IPS DF 19.7 (cell line): ENCODE measurements at places on chromosomes 4 and X.

GRCh38 chr4:24116107-24116506, 226.3 kb upstream of the PPARGC1A start:
- no peak for DNase-seq

- DNase-seq = no peak
Observed at GRCh38 chr4:23747281-23747735, 142.5 kb downstream of the PPARGC1A start.

GRCh38 chrX:123607806-123608205, 125.0 kb downstream of the THOC2 start:
- DNase-seq = no peak

- no peak for DNase-seq
Observed at GRCh38 chr4:83217721-83218522, 66.7 kb downstream of the COQ2 start.

- DNase-seq = no peak
Observed at GRCh38 chr4:99457270-99457669, 22.1 kb upstream of the ADH7 start.

DNA sequence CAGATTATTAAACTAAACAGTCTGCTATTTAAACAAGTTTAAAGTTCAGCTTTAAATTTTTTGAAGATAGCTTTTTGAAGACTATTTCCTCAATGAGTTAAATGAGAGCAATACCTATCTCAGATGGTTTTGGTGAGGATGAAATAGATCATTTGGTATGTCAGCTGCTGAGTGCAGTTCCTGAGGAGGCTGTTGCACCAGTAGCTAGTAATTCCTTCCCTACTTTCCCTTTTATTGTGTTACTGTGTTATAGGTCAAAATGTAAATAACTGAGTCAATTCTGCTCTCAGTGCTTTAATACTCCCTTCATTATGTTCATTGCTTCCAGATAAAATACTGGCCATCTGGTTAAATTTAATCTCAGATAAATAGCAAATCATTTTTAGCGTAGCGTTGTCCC, 48.6 kb downstream of the BMPR1B start:
- no peak for DNase-seq

- DNase-seq = no peak
Observed at GRCh38 chrX:153736071-153736820, 11.6 kb downstream of the ABCD1 start.

DNA sequence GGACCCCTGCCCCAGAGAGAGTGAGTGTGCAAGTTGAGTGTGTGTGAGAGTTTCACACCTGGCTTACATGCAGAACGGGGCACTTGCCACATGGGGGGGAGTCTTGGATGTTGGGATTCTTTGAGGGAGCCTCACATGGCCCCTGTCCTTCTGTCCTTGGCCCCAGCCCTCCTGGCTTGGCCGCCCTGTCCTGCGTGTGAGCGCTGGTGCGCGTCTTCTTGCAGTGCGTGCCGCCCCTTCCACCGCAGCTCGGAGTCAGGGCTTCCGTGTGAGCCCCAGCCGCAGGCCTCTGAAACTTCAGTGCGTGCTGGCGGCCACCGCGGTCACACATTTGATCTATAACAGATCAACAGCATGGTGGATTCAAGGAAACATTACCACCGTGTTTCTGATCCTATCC, 30.1 kb upstream of the HGFAC start:
- no peak for DNase-seq

- no peak for DNase-seq
Observed at GRCh38 chr4:141047228-141047884, 85.9 kb downstream of the RNF150 start.

- DNase-seq = no peak
Observed at GRCh38 chr4:101104312-101105052, 242.8 kb downstream of the PPP3CA start.

- DNase-seq = no peak
Observed at GRCh38 chr4:118797558-118798142, 38.3 kb downstream of the SEC24D start.

- no peak for DNase-seq
Observed at GRCh38 chr4:41866799-41867677, 68.2 kb upstream of the TMEM33 start.

GRCh38 chr4:23814587-23814986, 75.3 kb downstream of the PPARGC1A start:
- no peak for DNase-seq

GRCh38 chrX:136941396-136942337, 61.1 kb upstream of the RBMX start:
- no peak for DNase-seq

GRCh38 chrX:15848576-15848975, 6.0 kb downstream of the AP1S2 start:
- DNase-seq = no peak

- DNase-seq = no peak
Observed at GRCh38 chrX:7987160-7988012, 60.2 kb upstream of the PNPLA4 start.

DNA sequence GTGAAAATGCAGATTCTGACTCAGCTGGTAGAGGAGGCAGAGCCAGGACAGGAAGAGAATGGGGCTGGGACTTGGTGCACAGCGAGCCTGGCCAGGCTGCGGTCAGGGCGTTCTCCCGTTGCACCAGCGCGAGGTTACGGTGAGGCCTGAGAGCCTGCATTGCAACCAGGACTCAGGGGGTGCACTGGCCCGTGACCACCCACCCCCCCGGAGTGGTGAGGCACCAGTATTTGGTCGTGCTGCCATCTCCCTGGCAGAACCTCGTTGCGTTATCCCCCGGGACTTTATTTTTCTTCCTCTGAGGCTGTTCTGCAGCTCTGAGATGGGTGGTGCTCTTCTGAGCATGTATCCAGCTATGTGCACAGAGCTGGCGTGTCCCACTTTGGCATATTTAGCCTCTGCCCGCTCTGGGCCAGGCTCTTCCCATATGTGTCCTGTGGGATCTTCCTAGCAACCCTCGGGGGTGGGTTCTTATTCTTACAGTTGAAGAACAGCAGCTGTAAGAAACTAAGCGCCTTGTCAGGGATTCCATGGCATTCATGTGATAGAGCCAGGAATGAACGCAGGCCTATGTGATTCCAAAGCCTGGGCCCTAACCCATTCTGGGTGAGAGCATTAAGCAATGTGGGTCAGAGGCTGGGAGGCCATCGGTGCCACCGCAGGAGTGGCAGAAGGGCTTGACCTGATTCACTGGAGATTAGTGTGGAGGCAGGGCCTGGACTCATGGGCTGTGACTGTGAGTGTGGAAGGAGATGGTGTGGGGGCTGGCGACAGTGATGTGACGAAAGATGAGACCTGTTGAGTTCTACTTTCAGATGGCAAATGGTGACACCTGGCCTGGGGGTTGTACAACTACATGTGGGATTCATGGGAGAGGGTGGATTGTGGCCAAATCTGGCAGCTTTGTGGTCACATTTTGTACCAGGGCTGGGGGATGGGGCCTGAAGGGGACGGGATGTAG, 3.1 kb downstream of the TADA2B start:
- DNase-seq = no peak

- DNase-seq = no peak
Observed at GRCh38 chr4:3880615-3881120, 114.5 kb downstream of the ADRA2C start.

GRCh38 chrX:53116101-53116500, 22.2 kb downstream of the KANTR start:
- no peak for DNase-seq

DNA sequence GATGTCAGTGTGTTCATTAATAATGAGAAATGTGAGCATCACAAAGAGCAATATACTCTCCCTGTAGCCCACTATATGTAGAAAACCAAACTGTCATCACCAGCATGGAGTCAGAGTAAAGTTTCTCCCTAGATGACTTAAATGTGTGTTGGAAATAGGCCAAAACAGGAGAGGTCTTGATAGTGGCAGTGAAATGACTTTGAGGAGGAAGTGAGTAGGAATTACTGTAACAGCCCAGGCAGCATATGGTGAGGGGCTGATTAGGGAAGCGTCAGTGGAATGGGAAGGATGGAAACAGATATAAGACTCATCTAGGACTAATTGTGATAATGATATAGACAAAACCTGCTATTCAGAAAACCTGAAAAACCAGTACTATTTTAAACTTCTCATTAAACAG, 83.9 kb downstream of the ATXN3L start:
- no peak for DNase-seq

GRCh38 chr4:76155979-76156378, 7.8 kb upstream of the NUP54 start:
- no peak for DNase-seq

- DNase-seq = no peak
Observed at GRCh38 chrX:17595456-17596035, 141.7 kb upstream of the SCML1 start.

DNA sequence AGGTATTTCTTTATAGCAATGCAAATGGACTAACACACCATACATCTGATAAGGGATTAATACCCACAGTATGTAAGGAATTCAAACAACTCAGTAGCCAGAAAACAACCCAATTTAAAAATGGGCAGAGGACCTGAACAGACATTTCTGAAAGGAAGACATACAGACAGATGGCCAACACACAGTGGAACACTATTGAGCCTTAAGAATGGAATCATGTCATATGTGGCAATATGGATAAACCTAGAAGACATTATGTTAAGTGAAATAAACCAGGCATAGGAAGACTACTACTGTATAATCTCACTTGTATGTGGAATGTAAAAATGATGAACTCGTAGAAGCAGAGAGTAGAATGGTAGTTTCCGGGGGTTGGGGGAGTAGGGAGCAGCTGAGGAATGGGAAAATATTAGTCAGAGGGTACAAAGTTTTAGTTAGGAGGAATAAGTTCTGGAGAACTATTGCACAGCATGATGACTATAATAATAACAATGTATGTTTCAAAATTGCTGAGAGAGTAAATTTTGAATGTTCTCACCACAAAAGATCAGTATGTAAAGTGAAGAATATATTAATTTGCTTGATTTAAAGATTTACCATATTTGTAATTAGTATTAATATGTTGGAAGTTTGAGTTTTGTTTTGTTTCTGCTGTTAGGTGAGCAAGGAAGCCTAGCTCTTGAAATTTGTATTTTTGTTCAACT, 25.2 kb downstream of the WDR44 start:
- no peak for DNase-seq

GRCh38 chrX:41530085-41530484, 82.9 kb downstream of the NYX start:
- DNase-seq = no peak

- DNase-seq = no peak
Observed at GRCh38 chr4:94500685-94501084, 48.9 kb downstream of the PDLIM5 start.

DNA sequence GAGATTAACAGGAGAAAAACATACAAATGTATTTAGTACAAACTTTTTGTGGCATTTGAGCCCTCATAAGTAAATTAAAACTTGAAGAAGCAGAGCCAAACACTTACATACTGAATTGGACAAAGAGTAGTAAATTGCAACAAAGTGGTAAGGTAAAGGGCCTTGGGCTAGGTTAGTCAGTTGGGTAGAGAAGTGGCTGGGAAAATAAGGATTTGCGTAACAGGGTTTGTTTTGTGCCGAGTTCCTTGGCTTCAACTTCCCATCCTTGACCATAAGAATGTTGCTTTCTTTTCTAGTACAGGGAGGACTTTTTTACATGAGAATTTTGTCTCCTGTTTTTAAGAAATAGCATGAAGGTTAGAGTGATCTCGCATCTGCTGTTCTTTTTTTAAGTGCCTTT, 33.3 kb upstream of the DSPP start:
- no peak for DNase-seq

DNA sequence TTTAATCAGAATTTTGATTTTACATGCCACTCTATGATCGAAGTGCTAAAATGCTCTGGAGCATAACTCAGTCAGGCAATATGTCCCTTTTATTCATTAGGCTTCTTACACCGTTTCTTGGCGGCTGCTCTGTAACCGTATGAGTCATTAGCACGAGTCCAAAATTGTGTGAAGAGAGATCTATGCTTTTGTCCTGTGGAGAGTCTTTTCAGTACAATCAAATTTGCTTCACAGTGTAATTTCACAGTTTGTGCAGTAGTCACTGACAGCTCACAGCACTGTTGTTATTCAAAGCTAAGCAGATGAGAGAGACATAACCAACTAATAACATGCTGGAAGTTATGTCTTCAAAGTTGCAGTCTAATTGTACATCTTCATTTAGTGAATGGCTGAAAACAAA, 167.8 kb downstream of the PCDH10 start:
- DNase-seq = no peak

GRCh38 chr4:124964251-124964650, 251.7 kb upstream of the ANKRD50 start:
- DNase-seq = no peak

- DNase-seq = no peak
Observed at GRCh38 chrX:151153667-151154066, 22.7 kb upstream of the GPR50 start.

DNA sequence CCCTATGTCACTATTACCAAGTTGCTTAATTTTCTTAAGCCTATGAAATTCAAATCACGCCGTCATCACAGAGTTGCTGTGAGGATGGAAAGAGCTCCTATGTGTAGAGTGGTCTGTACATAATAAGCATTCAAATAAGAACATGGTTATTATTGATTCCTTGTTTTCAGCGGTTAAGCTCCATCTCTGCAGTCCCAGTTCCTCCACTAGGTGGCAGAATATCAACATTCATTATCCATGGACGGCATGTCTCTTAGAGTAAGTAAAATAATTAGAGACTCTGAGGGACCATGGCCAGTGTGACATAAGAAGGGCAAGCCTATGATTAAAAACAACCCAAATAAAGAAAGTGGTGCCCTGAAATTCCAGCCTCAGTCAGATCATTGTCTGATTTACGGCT, 132.5 kb upstream of the NHS start:
- DNase-seq = no peak

GRCh38 chr4:152189451-152190179, 346.3 kb downstream of the FBXW7 start:
- DNase-seq = no peak

- no peak for DNase-seq
Observed at GRCh38 chrX:85627363-85627762, 247.9 kb upstream of the POF1B start.

DNA sequence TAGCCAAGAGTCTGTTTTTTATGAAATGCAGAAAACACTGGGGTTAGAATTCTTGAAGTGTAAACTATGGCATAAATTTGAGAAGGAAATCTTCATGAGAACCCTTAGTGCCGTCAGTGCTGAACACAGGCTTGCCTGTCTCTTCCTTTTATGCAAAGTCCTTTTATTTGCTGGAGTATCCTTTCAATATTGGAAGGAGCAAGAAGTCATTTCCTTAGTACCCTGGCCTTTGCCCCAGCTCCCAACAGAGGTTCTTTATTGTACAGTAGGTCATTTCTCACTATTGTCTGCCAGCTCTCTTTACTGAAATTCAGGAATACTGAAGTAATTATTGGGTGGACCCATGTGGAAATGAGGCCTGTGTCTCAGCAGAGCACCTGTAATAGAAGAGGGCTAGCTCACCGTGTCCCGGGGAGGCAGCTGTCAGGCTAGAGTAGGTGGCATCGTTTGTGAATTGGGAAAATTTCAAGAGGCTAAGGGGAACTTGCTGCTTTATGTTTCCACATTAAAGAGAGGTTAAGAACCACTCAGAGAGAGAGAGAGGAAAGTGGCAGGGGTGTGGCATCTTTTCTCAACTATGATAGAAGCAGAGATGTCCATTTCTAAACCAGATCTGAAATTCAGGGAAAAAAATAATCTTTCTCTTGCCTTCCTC, 8.7 kb downstream of the FHDC1 start:
- no peak for DNase-seq

GRCh38 chr4:6987588-6987961, 55.6 kb upstream of the TADA2B start:
- no peak for DNase-seq

- DNase-seq = no peak
Observed at GRCh38 chr4:117331817-117332216, 246.4 kb upstream of the TRAM1L1 start.

- DNase-seq = no peak
Observed at GRCh38 chrX:43016021-43016420, 238.1 kb upstream of the PPP1R2C start.
